Stimulated activated naive CD4-positive, alpha-beta T cell treated with Interleukin-2 at 50 U/mL for 16 hours (primary cell): ENCODE measurements at places on chromosomes 2 and 18.

DNA sequence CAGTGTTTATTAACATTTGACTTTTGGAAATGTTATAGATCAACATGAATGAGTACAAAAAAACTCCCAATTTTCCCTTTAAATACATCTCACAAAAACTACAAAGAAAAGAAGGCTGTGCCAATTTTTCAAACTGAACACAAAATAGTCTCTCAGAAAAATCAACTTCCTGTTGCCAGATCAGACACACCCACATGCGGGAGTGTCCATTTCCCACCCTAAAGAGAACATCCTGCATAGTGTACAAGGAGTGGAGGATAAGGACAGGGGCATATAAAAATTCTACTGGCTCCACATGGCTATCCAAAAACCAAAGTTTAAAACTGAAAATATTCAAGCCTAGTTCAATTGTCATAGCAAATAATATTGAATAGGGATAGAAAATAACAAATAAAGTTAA, 165.3 kb downstream of the ATAD2B start:
- no peak for DNase-seq

GRCh38 chr2:235608200-235608887, 114.5 kb downstream of the AGAP1 start:
- no peak for DNase-seq

- DNase-seq: no peak
Measured at GRCh38 chr2:74179063-74179865, 585 bp upstream of the MOB1A start.

DNA sequence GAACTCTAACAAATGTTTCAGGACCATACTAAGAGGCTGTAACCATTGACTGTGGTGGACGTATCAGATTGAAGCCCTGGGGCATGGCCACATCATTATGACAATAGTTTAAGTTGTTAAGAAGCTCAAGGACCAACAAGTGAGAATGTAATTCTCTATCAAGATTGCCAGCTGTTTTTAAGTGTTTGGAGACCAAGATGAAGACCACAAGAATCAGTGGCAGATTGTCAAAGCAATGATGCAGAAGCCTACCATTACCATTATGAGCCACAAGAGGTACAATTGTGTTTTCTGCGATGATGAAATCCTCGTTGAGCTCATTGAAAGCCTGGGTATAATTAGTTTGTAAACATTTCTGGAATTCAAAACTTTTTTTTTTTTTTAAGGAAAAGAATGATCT, 261.1 kb upstream of the ZEB2 start:
- DNase-seq: no peak

DNA sequence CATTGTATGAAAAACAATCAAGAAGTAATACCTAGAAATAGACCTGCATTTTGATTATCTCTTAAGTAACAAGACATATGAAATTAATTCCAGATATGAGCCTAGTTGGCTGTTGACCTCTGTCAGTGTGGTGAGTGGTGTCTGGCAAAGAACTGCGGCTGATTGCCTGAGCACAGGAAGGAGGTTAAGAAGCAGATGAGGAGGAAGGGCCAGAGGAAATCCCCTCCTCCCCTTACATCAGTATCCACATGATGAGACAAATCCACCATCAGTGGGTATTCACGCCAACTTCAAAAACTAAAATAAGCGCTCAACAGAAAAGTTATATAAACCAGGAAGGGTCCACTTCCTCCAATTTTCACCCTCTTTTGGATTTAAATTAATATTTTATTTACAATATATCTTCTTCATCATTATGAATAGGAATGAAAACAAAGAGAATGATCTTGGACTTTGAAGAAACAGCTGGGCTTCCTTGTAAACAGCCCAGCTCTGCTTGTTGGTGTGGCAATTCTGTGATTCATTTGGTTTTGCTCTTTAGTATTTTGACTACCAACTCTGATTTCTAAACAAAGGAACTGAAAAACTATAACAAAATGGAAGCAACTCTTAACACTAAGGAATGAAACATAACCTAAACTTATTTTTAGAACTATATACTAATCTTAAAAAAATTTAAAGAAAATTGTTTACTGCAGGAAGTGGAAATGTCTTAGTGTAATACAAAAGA, 27.3 kb downstream of the RFTN2 start:
- no peak for DNase-seq

DNA sequence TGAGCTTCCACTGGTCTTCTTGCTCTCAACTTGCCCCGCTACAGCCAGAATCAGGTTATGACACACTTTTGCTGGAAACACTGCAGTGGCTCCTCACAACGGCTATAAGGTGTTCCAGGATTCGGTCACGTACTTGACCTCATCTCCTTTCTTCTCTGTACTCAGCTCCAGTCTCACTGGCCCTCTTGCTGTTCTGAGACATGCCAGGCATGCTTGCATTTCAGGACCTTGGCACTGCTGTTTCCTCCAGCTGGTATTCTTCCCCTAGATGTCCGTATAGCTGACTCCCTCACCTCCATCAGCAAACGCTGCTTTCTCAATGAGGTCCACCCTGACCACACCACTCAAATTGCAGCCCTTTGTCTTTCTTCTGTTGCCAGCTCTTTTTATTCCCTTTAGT, 31.9 kb upstream of the C1GALT1C1L start:
- DNase-seq: no peak

DNA sequence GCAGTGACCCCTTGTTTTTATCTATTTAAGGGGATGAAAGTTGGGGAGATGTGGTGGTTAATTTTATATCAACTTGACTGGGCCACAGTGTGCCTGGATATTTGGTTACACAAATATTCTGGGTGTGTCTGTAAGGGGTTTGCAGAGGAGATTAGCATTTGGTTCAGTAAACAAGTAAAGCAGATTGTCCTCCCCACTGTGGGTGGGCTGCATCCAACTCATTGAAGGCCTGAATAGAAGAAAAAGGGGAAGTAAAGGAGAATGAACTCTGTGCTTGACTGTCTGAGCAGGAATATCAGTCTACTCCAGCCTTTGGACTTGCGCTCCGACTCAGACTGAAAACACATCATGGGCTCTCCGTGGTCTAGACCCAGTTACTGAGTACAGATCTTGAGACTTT, 80.9 kb downstream of the GCA start:
- DNase-seq: no peak

GRCh38 chr18:10057894-10058791, 144.3 kb downstream of the VAPA start:
- DNase-seq: no peak

- DNase-seq: no peak
Measured at GRCh38 chr2:8669157-8669817, 12.6 kb upstream of the ID2 start.

DNA sequence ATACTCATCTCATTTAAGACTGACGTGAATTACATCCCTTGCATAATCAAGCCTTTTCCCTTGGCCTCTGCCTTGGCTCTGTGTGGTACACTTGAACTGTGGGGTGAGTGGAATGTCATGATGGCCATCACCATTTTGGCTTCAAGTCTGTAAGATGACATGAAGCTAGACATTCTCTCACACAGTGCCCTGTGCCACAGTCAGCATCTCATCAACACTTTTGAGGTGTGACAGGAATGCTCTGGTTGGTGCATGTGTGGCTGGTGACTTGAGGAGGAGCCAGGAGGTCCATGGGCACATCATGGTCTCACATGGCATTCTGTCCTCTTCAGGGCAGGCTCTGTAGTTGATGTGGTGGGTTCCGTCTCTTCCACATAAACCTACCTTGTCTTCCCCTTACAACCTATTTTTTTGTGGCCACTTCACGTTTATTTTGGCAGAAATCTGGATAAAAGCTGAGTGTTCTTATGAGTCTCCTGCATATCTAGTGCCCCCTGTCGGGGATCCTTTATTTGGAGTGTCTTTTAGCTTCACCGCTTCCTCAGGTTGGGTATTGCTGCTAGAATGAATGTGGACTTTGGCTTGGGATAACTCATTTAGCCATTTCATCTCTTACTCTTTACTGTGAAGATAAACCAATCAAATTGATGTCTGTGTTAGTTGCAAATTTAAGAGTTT, 28.1 kb downstream of the MAP4K4 start:
- no peak for DNase-seq

GRCh38 chr2:147273628-147274027, 571.2 kb upstream of the ACVR2A start:
- no peak for DNase-seq

- no peak for DNase-seq
Measured at GRCh38 chr2:200243441-200243840, 63.1 kb upstream of the SPATS2L start.

DNA sequence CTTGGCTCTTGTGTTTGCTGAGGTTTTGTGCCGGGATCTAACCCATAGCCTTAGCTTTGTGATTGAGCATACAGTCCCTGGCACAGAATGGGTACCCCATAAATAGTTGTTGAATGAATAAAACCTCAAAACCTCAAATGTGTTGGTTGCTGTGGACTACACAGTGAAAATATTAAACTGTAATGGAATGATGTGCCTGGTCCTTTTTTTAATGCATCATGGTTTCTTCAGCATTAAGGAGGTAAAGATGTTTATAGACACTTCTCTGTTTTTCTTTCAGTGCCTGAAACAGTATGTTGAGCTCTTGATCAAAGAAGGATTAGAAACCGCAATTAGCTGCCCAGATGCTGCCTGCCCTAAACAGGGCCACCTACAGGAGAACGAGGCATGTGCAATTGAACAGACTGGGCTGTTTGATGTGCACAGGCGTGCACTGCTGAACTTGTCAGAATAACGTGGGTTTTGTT, 97.0 kb downstream of the RNF144A start:
- no peak for DNase-seq

DNA sequence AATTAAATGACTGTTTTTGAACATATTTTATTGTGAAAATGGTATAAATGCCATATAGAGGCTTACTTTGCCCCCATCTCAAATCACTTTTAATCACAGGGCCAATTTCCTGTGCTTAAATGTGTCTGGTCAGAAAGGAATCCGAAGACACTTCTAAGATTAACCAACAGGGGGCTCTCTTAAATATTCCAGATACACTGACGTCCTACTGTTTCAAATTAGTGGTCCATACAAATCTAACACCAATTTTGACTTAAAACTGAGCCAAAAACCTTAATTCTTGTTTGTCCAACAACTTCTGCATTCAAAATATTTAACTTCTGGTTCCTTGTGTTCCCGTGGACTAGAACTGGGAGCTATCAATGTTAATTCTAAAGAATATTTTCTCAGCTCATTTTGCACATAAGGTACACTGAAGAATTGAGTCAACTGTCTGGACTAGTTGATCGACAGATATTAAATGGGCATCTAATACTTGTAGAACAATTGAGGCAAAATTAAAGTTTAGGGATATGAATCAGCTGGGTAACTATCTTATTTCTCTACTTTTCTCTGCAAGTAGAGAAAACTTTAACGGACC, 557.5 kb downstream of the ARHGAP15 start:
- DNase-seq: no peak

- no peak for DNase-seq
Measured at GRCh38 chr2:158809816-158810215, 14.7 kb downstream of the DAPL1 start.

DNA sequence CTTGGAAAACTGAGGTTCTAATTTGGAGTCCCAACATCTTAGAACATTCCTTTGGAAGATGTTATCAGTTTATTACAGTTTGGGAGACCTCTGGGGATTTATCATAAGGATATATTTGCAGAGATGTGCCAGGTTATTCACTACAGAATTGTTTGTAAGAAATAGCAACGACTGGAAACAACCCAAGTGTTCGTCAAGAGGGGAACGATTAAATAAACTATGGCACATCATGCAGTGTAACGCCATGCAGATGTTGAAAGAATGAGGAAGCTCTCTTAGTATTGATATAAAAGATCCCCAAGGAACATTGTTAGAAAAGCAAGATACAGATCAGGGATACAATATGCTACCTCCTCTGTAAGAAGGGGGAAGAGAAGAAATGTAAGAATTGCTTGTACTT, 210.6 kb downstream of the TMEM247 start:
- no peak for DNase-seq

DNA sequence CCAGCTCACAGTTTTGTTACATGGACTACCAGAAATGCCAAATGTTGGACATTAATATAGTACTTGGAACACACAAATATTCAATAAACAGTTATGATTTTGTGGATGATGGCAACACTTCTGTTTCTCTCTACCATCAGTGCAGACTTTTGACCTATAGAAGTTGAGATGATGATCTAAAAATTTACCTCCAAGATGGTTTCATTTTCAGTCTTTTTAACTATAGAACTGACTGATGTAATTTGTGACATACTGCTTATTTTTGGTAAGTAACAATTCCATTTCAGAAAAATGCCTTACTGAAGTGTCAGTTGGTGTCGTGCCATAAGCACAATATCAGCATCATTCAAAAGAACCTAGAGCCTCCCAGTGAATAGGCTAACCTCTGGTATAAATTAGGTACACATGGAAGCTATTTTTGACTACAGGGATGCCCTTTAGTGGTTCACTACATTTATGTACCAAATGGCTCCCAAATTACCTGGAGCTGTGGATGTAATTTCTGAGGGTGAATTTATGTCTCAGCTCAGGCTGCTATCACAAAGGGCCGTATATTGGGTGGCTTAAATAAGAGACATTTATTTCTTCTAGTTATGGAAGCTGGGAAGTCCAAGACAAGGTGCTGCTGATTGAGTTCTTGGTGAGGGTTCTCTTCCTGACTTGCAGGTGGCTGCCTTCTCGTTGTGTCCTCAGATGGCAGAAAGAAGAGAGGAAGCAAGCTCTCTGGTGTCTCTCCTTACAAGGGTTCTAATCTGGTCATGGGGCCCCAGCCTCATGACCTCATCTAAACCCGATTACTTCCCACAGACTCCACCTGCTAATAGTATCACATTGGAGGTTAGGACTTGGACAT, 66.5 kb downstream of the ALPK2 start:
- DNase-seq: no peak

- no peak for DNase-seq
Measured at GRCh38 chr2:19158896-19159295, 199.5 kb downstream of the OSR1 start.

DNA sequence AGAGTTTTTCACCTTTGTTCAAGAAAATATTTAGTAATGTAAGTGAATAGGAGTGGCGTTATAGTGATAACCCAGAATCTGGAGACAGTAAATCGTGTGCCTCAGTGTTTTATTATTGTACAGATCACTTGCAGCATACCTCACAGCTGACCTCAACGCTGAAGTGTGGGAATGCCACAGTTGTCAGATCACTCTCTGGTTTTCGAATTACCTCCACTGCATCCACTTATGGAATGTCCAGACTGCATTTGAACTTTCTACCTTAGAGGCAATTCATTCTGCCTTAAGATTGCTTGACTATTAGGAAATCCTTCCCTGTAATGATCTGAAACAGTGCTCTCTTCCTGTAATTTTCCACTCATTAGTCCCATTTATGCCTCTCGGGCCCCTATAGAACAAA, 164.5 kb upstream of the ALPP start:
- DNase-seq: no peak
